ENCODE measurements at places on chromosomes 5 and 9. TPM values are rescaled to one million over a fixed set of nuclear protein-coding genes. Genes with fewer than 3 reads are reported as not detected.

CDC20B gene
- not detected for total RNA-seq

ALDH1B1 gene
- 26.2 TPM for total RNA-seq

TSSK1B gene
- total RNA-seq = 0.39 TPM

TAF1L gene
- not detected for total RNA-seq

PTGDS gene
- 1.8 TPM for total RNA-seq

AJM1 gene
- 5.6 TPM for total RNA-seq

LRRTM2 gene
- not detected for total RNA-seq

SPATA31C1 gene
- not detected for total RNA-seq

CDKN2A gene
- total RNA-seq = not detected

PCDHGA7 gene
- total RNA-seq = 0.86 TPM

NFIL3 gene
- 76.8 TPM for total RNA-seq

C8G gene
- total RNA-seq = 1.1 TPM

ECSCR gene
- not detected for total RNA-seq

CHSY3 gene
- total RNA-seq = 0.82 TPM

SCGB3A2 gene
- total RNA-seq = not detected

All from MCF 10A (cell line).